ENCODE measurements at places on chromosomes 7 and 10. TPM values are rescaled to one million over a fixed set of nuclear protein-coding genes. Genes with fewer than 3 reads are reported as not detected.
A peak's percentile ranks its signal among the peaks of the same experiment; 100 is the strongest.

GRCh38 chr10:119412244-119413092, 130.1 kb downstream of the RGS10 start:
- peak; percentile 95 for DNase-seq

GRCh38 chr7:37089972-37090371, 358.7 kb downstream of the ELMO1 start:
- DNase-seq, result no peak

- DNase-seq, result peak; percentile 58
Measured at GRCh38 chr7:79465551-79465950, 12.1 kb upstream of the MAGI2 start.

- peak; percentile 90 for DNase-seq
Measured at GRCh38 chr10:6607778-6608177, 27.7 kb upstream of the PRKCQ start.

SLC26A5 gene
- polyA plus RNA-seq, result 0.19 TPM

DRGX gene
- not detected for polyA plus RNA-seq

MBL2 gene
- not detected for polyA plus RNA-seq
